ACHN (cell line): ENCODE measurements at places on chromosomes 7 and 10.

- DNase-seq: no peak
These were observed 250.8 kb downstream of the ELFN1 start for GRCh38 chr7:1920881-1921280.

- no peak for DNase-seq
These were observed 177.5 kb downstream of the ANK3 start for GRCh38 chr10:60212195-60212594.

DNA sequence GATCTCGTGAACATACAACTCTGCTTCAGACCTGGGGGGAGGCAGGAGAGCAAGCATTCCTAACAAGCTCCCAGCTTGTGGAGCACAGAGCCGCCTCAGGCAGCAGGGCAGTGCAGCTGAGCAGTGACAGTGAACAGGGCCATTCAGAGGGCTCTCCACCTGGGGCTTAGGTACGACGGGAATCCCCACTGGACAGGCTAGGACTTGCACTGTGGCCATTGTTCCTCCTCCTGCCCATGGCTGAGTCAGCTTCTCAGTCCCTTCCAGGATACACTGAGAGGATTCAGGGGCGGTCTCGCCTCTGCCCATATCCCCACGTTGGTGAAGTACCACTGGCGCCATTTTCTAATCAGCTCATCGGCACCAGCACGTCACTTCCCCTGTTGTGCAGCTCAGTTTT, 71.1 kb downstream of the FIGNL1 start:
- no peak for DNase-seq

- DNase-seq: no peak
These were observed 17.2 kb downstream of the NACAD start for GRCh38 chr7:45071528-45071927.

- DNase-seq: no peak
These were observed 70.4 kb downstream of the VTI1A start for GRCh38 chr10:112517451-112517862.

DNA sequence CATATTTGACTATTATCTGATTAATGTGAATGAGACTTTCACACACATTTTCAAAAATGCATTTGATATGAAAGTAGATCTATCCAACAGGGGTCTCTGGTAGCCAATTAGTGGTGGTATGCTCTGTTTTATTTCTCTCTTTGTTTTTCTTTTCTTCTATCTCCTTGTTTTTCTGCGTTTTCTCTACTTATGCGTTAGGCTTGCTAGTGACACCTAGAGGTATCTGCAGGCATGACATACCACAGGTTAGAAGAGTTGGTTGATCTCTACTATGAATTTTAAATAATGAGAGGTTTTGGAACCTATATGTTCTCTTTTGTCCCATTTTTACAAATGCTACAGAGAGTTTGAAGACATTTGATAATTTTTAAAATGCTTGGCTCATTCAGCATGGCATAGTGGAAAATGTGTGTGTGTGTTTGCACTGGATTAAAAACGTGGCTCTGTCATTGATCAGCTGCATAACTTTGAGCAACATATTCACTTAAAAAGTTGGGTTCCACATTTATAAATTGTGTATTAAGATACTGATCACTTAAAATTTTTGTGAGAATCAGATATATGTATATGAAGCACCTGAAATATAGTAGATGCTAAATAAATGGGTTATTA, 28.1 kb upstream of the PLXDC2 start:
- DNase-seq: peak; percentile 49

GRCh38 chr7:15720849-15721471, 34.5 kb upstream of the MEOX2 start:
- DNase-seq: peak; percentile 56

- DNase-seq: no peak
These were observed 34.3 kb downstream of the WASL start for GRCh38 chr7:123714296-123715080.

DNA sequence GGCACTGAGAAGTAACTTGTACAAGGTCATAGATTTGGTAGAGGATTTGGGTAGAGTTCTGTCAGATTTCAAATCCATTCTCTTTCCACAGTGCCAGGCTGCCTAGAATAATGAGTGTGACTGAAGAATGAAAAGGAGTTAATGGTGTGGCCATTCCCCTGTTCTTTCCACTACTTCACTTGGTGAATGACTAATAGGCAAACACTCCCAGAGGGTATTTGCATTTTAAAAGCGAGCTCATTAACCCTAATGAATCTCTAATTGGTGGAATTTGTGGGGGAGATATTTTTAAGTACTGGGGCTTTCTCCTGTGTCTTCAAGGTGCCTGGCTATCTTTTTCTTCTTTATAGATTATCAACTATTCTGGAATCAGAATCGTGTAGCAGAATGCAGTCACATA, 74.8 kb upstream of the RPA3 start:
- no peak for DNase-seq

- DNase-seq: peak; percentile 79
These were observed 655.6 kb downstream of the LRMDA start for GRCh38 chr10:76086761-76087639.

GRCh38 chr10:71492872-71493271, 96.2 kb downstream of the CDH23 start:
- no peak for DNase-seq

- DNase-seq: no peak
These were observed 203.7 kb downstream of the IPMK start for GRCh38 chr10:58063861-58064480.
